Activated CD4-positive, alpha-beta T cell treated with anti-CD3 and anti-CD28 coated beads for 1 hour (primary cell): ENCODE measurements at places on chromosomes 7 and 10.

- DNase-seq, result no peak
Measured at GRCh38 chr7:147563669-147564068, 1026.9 kb upstream of the C7orf33 start.

DNA sequence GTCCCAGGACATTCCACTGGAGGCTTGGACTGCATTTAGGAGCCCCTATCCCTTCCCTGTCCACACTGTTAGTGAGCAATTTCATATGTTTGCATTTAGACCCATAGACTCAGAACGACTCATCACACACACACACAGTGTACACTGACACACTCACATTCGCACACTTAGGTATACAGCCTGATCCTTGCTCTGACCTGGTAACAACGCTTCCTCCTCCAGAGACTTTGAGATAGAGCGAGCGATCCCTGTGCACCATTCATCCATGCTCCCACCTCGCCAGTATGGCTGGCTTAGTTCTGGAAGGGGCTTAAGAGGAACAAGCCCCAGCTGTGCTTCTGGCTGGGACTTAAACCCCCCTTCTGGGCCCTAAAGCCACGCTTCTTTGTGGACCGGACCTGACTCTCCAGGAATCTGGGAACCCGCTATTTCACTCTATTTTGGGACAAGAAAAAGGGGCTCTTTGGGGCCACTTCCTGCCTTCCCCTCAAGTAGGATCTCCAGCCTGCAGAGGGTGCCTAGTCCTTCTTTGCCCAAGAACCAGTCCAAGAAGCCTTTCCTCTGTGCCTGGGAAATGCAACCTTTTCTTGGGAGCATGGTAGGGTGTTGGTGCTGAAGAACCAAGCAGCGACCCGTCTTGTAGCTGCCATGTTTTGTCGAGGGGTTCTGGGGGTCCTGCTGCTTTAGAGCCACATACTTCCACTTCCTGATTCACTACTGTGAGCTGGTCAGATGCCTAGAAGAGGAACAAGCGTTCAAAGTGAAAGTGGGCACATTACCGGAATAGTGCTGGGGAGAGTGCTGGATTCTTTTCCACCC is 1.1 kb upstream of the HOXA13 start:
- no peak for DNase-seq

- DNase-seq, result no peak
Measured at GRCh38 chr10:32005050-32005449, 51.2 kb downstream of the KIF5B start.

- no peak for DNase-seq
Measured at GRCh38 chr7:157065046-157065445, 54.6 kb upstream of the MNX1 start.

GRCh38 chr10:66784770-66785169 is 141.1 kb upstream of the LRRTM3 start:
- DNase-seq, result no peak

GRCh38 chr7:151871904-151872303 is 5.0 kb downstream of the PRKAG2 start:
- no peak for DNase-seq

GRCh38 chr10:101291331-101292193 is 62.3 kb upstream of the LBX1 start:
- DNase-seq, result peak; percentile 31

GRCh38 chr10:28248092-28248491 is 54.8 kb downstream of the MPP7 start:
- DNase-seq, result no peak

GRCh38 chr7:33806298-33807154 is 98.8 kb upstream of the BMPER start:
- no peak for DNase-seq

- DNase-seq, result no peak
Measured at GRCh38 chr7:70695795-70696083, 436.2 kb upstream of the GALNT17 start.

- DNase-seq, result no peak
Measured at GRCh38 chr7:130595986-130596385, 72.6 kb downstream of the COPG2 start.

DNA sequence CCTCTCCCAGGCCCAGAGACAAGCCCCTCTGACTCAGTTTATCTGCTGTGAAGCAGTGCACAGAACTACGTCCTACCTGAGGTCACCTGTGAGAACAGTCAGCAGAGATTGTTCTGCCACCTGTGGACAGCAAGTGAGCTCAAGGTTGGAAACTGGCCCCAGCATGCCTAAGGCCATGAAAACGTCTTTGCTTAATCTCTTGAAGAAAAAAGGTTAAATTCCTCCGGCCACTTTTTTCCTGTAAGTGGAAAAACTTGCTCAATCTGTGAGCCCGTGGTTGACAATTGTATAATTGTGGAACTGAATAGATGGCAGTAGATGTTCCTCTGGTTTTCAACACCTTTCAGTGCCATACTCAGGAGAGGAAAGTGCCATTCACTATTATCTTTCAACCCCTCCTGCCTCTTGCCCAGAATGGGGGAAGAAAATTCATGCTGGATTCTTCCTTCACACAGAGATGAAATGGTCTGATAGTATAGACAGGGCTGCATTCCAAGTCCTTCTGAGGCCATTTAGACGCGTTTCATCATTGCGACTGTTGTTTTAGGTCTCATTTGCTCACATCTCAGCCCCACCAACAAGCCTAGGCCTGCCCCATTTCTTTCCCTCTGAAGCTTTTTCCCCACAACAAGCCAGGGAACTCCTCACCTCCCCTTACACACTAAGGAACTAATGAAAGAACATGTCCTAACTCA is 292.9 kb downstream of the FZD1 start:
- DNase-seq, result no peak

GRCh38 chr7:2853147-2853546 is 9.0 kb upstream of the GNA12 start:
- DNase-seq, result no peak

- no peak for DNase-seq
Measured at GRCh38 chr10:104029521-104029860, 56.2 kb downstream of the COL17A1 start.
